OCI-M1 (cell line): ENCODE measurements at places on chromosomes 12 and 14.

- DNase-seq, result peak; percentile 17
Measured at GRCh38 chr14:104795781-104796686, 486 bp upstream of the AKT1 start.

DNA sequence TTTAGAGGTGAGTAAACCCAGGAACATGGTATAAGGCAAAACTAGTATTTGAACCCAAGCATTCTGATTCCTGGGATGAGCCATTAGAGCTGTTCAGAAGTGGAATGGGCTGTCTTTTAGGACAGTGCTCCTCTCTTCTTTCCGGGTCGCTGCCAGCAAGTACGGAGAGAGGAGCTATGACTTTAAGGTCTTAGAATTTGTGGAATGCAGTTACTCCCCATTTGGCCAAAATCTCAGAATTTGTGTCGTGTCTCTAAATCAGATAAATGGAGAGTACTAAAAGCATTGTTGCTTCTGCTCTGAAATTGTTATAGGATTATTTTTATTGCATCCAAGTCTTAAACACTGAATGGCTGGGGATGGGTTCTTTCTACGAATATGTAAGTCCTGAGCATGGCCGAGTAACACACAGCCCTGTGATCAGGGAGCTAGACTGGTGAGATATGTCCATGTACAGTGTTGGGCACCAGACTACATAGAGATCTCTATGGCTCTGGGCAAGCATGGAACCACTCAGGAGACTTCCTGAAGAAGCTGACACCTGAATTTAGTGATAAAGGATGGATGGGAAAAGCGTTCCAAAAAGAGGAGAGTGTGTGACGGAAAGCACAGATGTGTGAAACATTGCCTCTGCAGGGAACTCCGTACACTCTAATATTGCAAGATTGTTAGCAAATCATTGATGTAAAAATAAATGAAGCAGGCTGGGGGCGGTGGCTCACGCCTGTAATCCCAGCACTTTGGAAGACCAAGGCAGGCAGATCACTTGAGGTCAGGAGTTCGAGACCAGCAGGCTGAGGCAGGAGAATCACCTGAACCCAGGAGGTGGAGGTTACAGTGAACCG, 184.7 kb downstream of the SRGAP1 start:
- no peak for DNase-seq

GRCh38 chr12:108357834-108358579, 18.9 kb upstream of the CMKLR1 start:
- DNase-seq, result no peak

DNA sequence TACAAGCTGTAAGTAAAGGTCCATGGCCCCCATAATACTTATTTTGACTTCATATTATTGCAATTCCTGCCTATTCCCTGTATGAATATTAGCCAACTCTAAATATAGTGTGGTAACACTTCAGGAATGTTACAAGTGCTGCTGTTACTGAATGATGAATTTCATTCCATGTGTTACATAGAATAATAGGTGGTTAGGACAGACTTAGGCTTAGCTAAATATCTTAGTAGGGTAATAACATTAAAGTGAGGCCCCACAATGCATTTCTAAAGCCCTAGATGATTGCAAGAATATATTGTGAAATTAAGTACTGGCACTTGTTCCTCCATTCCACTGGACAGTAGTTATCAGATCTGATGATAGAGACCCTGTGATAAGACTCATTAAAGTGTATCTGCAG, 182.7 kb downstream of the PCNX1 start:
- no peak for DNase-seq

- DNase-seq, result no peak
Measured at GRCh38 chr14:68986926-68987652, 8.0 kb upstream of the ACTN1 start.

DNA sequence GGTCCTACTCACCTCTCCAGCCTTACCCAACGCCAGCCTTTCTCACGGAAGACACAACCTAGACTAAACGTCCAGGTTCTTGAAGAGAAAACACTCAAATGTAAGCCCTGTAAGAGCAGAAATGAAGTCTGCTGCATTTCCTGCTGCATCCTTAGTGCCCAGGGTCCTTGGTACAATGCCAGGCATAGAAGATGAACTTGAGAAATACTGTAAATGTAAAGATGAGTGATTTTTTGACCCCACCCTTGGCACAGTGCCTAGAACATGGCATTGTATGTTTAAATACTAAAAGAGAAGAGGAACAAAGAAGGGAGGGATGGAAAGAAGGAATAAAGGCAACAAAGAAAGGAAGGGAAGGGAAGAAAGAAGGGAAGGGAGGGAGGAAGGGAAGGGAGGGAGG, 514.6 kb downstream of the MED13L start:
- DNase-seq, result no peak

DNA sequence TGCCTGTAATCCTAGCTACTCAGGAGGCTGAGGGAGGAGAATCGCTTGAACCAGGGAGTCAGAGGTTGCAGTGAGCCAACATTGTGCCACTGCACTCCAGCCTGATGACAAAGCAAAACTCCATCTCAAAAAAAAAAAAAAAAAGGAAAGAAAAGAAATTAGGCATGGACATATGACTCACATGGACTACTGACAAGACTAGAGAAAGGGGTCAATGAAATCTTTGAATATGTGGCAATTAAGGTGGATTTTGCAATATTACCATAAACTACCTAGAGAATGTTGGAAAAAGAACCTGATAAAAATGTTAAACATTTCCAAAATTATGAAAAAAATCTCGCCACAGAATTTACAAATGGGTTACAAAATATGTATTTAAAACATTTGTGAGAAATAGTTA, 873.6 kb downstream of the C12orf50 start:
- no peak for DNase-seq

DNA sequence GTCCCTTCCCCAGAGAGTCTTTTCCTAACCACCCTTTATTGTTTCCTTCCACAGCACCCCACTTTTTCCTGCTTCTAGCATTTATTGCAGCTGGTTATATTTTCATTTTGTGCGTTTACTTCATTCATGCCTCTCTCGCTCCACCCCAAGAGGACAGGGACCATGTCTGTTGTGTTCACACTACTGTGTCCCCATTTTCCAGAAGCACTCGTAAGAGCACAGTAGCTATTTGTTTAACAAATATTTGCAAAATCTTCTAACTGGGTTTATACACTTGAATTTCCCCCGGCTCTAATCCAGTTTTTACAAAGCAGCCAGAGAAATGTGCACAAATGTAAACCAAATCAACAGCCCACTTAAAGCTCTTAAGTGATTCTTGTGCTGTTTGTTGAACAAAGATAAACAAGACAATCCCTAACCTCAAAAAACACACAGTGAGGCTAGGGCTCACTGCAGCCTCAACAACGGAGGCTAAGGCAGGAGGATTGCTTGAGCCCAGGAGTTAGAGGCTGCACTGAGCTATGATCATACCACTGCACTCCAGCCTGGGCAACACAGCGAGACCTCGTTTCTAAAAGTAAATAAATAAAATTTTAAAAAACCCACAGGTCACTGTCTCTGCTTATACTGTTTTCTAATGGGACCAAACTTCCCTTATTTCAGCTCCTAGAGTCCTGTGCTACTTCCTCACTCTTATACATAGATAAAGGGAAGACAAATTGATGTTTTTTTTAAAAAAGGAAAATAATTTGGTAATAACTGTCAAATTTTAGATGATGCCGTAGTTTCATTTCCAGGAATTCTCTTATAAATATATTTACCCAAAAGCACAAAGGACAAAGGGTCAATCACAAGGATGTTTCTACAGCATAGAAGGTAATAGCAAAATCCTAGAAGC, 6.6 kb upstream of the ABCD4 start:
- DNase-seq, result peak; percentile 2

DNA sequence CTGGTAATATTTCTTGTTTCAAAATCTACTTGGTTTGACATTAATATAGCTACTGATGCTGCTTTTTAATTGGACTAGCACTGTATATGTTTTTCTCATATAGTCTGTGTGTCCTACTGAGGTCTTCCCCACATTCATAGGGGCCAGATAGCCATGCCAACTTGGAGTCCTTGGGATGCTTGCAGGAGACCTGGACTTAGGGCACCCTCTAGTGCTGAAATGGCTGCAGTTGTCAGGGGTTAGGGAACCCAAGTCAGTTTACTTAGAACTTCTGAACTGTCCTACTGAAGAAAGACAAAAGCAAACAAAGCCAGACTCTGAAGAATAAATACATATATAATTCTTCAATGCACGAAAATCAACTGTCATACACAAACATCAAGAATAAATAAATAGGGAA, 279.9 kb upstream of the SYT1 start:
- DNase-seq, result peak; percentile 60

DNA sequence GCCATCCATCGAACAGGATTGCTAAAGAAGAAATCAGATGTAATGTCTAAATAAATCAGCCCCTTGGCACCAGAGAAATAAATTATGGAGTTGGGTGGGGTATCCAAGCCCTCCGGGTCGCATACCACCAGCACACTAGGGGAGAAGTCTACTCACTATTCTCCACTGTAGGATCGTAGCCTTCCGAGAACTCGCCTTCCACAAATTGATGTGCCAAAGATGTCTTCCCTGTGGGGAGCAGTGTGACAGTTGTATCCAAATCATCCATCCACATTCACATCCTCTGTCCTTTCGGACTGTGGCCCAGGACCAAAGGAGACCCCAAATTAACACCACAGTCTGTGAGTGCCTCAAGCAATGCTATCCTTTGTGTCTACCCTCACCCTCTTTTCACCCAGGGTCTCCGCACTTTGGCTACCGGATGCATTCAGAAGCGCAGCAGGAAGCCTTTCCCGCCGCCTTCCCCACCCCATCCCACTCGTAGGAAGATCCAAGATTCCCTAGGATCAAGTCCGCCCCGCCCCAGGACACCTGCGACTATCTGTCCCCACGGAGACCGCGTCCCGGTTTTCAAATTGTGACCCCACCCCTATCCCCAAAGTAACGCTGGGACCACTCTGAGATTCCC, 786 bp downstream of the RHEBL1 start:
- DNase-seq, result peak; percentile 31

- DNase-seq, result no peak
Measured at GRCh38 chr12:23140710-23141109, 515.7 kb downstream of the ETNK1 start.

- no peak for DNase-seq
Measured at GRCh38 chr14:104936361-104937155, 11.9 kb downstream of the PLD4 start.
